ENCODE measurements at places on chromosomes 11 and 22. TPM values are rescaled to one million over a fixed set of nuclear protein-coding genes. Genes with fewer than 3 reads are reported as not detected.

DNA sequence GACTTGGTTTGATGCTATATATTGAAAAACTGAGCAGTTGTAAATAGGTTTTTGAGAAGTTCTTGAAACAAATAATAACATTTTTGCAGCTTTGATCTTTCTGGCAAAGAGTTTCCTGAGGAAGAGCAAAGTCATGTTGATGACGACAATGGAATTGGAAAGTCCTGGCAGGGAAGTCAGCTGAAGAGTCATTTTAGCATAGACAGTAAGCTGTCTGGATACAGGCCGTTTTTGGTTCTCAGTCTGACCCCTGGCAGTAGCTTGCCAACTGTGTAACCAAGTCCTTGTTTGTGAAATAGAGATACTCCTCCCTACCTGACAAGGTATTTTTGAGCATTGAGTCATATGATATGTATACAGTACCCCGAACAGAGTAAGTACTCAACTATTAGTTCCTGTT, 193.3 kb downstream of the C11orf91 start:
- no peak for DNase-seq
- no peaks in the 10 kb centered on the region for H3K36me3 ChIP-seq
- H3K27ac ChIP-seq, result no peak overlapping the region
- peaks cover 30% of the 10 kb centered on the region for H3K27me3 ChIP-seq
- no peak overlapping the region for H3K4me3 ChIP-seq
- H3K4me1 ChIP-seq, result no peaks in the 10 kb centered on the region

- DNase-seq, result no peak
- no peaks in the 10 kb centered on the region for H3K27me3 ChIP-seq
- H3K27ac ChIP-seq, result no peak overlapping the region
Observed at GRCh38 chr11:66341502-66342126, 3.3 kb downstream of the BRMS1 start.

DNA sequence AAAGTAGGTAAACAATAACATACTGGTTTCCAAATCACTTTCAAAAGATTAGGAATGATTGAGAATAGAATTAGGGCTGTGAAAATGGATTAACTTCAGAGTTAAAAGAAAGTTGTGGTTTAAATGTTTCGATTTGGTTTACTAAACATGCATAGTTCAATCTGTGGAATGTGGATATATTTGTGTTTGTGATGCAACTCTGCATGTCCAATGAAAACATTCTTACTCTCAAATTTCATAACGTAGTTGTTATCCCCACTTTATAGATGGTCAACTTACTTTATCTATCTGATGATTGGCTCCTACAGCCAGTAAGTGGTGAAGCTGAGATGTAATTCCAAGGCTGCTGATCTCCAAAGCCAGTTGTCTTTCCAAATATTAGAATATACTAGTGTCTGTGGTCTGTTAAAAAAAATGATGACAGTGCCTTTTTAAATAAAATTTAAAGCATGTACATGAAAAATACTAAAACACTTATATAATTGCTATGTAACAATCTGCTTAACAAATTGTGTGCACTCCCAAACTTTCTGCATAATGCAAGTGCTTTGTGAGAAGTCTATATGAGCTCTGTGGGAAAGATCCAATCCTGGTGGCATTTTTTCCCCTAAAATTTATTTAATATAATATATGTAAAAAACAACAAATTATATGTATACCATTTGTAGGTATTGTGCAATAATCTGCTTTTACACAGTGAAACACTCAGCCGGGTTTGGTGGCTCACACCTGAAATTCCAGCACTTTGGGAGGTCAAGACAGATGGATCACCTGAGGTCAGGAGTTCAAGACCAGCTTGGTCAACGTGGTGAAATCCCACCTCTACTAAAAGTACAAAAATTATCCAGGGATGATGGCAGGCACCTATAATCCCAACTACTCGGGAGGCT, 9.7 kb upstream of the SIK3 start:
- H3K4me3 ChIP-seq, result no peak overlapping the region
- no peaks in the 10 kb centered on the region for H3K27me3 ChIP-seq
- no peaks in the 10 kb centered on the region for H3K36me3 ChIP-seq
- H3K27ac ChIP-seq, result peak overlapping the region; percentile 70
- DNase-seq, result no peak

Gene NFAM1
- 1.2 TPM for total RNA-seq

DNA sequence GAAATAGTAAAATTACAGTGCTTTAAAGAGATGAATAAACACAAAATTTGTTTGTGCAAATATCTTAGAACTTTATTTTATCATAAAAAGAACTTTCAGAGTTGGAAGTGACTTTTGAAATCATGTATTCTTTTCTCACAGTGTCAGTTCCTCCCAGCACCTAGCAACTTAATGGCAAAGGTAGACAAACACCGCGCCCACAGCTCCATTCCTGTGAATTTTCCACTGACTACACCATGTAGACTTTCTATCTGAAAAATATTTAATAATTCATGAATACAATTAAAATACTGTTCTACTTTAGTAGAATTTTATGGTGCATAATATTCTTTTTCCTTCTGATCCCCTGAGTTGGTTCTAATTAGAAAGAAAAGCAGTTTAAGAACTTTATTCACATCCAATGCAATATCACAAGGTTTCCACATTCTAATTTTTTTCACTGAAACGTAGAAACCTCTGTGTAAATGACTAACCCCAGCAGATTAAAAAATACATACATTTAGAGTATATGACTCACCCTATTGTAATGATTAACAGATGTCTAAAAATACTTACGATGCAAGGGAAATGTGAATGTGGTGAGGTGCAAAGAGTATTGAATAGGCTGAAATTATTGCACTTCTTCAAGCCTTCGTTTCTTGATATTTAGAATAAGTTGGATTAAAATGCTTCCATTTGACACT, 218.2 kb upstream of the CCDC179 start:
- no peaks in the 10 kb centered on the region for H3K4me1 ChIP-seq
- H3K27ac ChIP-seq, result no peak overlapping the region
- DNase-seq, result no peak
- H3K36me3 ChIP-seq, result no peaks in the 10 kb centered on the region
- no peaks in the 10 kb centered on the region for H3K27me3 ChIP-seq
- H3K4me3 ChIP-seq, result no peak overlapping the region

GRCh38 chr11:31464436-31464835, 45.0 kb downstream of the IMMP1L start:
- no peaks in the 10 kb centered on the region for H3K27me3 ChIP-seq
- H3K36me3 ChIP-seq, result peaks cover 25% of the 10 kb centered on the region
- no peaks in the 10 kb centered on the region for H3K4me1 ChIP-seq
- no peak for DNase-seq

- DNase-seq, result no peak
- no peak overlapping the region for H3K27ac ChIP-seq
- no peaks in the 10 kb centered on the region for H3K36me3 ChIP-seq
Observed at GRCh38 chr22:21876486-21877176, 9.2 kb upstream of the MAPK1 start.

DNA sequence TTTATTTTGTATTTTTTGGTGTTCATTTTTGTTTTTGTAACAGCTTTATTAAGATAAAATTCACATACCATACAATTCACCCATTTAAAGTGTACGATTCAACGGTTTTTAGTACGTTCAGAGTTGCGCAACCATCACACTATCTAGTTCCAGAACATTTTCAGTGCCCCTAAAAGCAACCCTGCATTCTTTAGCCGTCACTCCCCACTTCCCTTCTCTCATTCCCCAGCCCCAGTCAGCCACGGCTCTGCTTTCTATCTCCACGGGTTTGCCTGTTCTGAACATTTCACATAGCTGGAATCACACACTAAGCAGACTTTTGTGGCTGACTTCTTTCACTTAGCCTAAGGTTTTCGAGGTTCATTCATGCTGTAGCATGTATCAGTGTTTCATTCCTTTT, 9.6 kb upstream of the KCNQ1OT1 start:
- peaks cover 7% of the 10 kb centered on the region for H3K4me1 ChIP-seq
- H3K4me3 ChIP-seq, result no peak overlapping the region
- H3K36me3 ChIP-seq, result no peaks in the 10 kb centered on the region
- peak overlapping the region; percentile 67 for H3K27ac ChIP-seq

DNA sequence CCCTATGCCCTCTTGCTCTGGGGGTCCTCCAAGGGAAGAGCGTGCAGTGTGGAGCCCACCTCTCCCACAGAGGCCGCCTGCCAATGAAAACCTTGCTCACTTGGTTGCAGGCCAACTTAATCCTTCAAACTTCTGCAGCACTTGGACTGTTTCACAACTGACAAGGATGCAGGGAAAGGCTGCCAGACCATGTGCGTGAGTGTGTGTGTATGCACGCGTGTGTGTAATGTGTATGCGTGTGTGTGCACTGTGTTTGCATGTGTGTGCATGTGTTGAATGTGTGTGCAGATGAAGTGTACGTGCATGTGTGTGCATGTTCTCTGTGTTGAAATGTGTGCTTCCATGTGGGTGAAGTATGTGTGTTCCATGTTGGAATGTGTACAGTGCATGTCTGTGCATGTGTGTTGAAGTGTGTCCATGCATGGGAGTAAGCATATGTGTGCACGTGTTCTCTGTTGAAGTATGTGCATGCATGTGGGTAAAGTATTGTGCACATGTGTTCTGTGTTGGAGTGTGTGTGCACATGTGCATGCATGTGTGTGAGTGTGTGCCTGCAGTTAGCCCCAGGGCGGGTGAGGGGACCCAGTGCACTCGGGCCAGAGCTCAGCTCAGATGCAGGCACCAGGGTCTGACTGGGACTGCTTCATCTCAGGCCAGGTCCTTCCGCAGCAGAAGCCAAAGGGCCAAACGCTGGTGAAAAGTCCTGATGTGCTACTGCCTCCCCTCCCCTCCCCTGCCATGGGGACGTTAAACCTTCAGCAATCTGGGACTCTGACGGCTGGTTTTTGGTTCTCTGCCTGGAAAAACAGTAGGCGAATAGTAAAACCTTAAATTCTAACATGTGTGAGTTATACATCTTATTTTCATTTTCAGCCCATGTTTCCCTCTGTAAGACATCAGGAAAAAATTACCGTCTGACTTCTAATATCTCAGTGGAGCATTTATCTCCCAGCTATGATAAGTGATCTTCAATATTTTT, 72.0 kb downstream of the FLI1 start:
- peaks cover 49% of the 10 kb centered on the region for H3K36me3 ChIP-seq
- H3K4me1 ChIP-seq, result peaks cover 58% of the 10 kb centered on the region
- H3K27me3 ChIP-seq, result no peaks in the 10 kb centered on the region
- DNase-seq, result no peak
- H3K27ac ChIP-seq, result peak overlapping the region; percentile 62

DNA sequence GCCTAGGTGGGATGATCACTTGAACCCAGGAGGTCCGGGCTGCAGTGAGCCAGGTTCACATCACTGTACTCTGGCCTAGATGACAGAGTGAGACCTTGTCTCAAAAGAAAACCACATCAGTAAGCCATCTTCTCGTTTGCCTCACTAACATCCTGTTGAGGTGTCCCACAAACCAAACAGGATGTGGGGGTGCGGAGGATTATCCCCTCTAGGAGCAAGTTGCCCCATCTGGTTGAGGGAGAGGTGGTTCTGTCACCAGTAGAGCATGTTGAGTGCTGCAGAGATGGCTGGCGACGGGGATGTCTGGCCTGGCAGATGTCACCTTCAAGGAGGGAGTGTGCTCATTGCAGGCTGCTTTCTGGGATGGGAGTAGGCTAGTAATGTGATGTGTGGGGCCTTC, 72.4 kb downstream of the ZNRF3 start:
- H3K27me3 ChIP-seq, result no peaks in the 10 kb centered on the region
- H3K4me3 ChIP-seq, result no peak overlapping the region
- no peaks in the 10 kb centered on the region for H3K36me3 ChIP-seq
- DNase-seq, result no peak

Gene SHANK3
- 23.1 TPM for total RNA-seq

Gene PANX2
- 0.58 TPM for total RNA-seq

- no peaks in the 10 kb centered on the region for H3K27me3 ChIP-seq
- H3K27ac ChIP-seq, result no peak overlapping the region
- DNase-seq, result no peak
Observed at GRCh38 chr11:47384498-47384897, 6.2 kb upstream of the SPI1 start.
